ENCODE measurements at places on chromosomes 6 and 20.
A peak's percentile ranks its signal among the peaks of the same experiment; 100 is the strongest.

DNA sequence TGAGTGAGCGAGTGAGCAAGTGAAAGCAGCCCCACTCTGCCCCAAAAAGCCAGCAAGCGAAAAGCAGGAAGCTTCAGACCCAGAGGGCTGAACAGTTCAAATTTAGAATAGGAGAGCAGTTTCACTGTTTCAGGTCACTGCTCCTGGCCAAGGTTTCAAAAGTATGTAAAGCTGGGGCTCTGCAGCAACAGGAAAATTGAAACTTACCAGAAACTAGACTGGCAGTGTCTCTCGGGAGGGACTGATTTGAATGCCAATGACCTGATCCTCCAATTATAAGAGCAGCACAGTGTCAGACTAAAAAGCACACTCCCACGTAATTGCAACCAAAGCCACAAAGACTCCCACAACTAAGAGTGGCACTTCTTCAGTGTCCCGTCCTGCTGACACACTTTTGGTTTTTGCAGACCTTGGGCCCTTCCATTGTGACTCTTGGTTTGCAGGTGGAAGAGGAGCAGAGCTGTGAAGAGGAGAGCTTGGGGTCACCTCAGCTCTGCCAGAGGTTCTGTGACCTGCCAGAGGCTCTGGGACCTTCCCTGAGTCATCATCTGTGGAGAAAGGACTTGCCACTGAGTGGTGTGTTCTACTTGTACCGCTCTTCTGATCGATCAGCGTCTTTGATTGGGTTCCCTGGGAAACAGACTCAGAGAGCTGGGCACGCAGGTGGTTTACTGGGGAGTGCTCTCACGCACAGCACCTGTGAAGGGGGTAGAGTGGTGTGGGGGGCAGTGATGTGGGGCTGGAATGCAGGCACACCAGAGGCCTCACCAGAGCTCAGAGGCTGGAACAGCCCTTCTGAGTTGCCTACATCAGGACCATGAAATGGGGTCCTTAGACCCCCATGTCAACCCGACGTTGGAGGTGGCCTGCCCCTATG lies 52.7 kb upstream of the PTGIS start:
- no peak for DNase-seq

- DNase-seq = peak; percentile 73
Observed at GRCh38 chr6:62808565-62809293, 402.5 kb upstream of the FKBP1C start.

DNA sequence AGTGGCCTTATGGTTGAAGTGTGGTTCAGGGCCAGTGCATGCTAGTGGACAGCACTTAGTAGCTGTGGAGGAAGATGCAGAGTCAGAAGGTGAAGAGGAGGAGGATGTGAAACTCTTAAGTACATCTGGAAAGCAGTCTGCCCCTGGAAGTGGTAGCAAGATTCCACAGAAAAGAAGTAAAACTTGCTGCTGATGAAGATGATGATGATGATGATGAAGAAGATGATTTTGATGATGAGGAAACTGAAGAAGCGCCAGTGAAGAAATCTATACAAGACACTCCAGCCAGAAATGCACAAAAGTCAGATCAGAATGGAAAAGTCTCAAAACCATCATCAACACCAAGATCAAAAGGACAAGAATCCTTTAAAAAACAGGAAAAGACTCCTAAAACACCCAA lies 28.9 kb downstream of the MDFI start:
- DNase-seq = no peak

DNA sequence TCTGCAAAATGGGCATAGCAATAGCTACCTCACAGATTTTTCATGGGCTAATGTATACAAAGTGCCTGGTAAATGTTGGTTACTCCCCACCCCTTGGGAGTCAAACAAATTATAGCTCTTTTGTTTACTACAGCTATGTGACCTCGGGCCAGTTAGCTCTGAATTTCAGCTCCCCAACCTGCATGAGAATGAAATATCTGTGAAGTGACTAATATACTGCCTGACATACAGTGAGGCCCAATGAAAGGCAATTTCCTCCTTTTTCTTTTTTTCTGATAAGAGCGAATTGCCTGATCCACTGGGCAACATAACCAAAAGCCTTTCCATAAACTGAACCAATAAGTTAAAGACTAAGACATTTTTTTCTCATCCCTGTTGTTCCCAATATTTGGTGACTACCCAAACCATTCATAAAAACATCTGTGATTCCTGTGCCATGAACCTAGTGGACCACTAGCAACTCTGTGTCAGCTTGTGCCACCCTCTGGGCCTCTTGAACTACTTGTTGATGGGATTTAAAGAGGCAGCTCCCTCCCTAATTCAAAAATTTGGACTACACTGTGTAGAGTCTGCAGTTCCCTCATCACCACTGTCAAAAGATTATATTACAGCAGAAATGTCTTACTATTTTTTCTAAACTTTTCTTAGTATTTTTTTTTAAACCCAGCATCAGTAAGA lies 91.9 kb upstream of the TMEM30A start:
- DNase-seq = no peak

DNA sequence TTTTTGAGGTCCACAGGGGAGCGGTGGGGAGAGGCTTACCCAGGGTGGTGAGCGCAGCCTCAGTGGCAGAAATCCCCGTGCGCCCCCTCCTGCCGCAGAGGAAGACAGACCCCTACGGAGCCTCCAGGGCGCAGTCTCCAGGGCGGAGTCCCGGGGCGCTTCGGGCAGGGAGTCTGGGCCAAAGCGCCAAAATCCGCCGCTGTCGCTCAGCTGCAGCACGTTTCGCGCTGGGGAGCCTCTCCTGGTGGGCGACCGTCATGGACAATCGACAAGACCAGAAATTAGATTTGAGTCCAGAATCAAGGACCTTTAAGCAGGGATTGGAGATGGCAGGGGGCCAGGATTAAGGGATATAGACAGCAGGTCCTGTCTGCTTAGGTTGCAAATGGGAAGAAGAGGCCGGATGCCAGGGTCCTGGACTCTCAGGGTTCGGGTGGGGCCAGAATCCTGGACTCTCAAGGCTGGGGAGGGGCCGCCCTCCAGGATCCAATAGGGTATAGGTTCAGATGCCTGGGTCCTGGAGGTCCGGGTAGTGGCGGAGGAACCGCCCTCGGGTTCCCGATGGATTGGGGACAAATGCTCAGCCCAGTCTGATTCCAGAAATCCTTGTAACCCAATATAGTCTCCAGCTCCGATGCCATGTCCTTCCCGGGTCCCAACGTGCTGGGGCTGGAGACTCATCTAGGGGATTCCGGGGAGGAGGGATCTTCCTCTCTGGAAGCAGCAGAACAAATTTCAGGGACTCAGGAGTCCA lies 7.9 kb upstream of the HLA-E start:
- peak; percentile 42 for DNase-seq

Measured in NCI-H524 (cell line).